D721Med (cell line): ENCODE measurements at places on chromosomes 6 and 20.

DNA sequence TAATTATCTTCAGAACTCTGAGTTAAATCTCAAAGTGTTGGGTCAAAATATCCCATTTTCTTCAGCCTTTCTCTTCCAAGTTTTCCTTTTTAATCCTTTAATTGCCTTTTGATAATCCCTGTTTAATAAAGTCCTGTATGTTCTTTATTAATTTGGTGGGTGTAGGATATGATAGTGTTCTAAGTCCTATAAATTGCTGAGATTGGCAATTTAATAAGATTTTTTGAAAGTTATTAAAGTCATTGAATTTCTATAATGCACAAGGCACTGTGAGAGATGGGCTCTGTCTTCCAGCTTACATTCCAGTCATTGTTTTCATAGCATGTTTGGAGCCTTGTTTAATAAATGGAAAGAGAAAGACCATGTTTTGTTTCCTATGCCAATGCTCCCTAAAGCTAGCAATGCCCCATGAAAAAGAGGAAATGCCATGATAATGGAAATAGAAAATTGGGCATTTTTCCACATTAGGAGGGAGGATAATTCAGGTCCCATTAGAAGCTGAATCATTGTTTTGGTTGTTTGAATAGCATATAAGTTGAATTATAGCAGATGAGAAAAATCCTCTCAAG lies 404.8 kb downstream of the CD109 start:
- DNase-seq = no peak

- no peak for DNase-seq
Measured at GRCh38 chr20:31663838-31664695, 26.4 kb downstream of the COX4I2 start.

DNA sequence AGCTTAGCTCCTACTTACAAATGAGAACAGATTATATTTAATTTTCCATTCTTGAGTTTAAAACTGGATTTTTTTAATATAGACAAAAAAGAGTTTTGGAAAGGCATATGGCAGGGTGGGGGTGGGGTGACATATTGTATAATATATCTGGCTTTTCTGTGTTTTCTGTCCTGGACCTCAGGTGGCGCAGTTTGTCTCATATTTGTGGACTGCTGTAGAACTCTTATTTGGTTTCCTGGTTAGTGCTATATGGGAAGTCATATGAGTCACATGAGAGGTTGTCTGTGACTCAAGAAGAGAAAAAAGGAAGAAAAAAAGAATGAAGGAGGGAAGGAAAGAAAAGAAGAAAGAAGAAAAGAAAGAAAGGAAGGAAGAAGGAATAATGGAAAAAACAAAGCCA lies 131.8 kb downstream of the CLVS2 start:
- DNase-seq = no peak

DNA sequence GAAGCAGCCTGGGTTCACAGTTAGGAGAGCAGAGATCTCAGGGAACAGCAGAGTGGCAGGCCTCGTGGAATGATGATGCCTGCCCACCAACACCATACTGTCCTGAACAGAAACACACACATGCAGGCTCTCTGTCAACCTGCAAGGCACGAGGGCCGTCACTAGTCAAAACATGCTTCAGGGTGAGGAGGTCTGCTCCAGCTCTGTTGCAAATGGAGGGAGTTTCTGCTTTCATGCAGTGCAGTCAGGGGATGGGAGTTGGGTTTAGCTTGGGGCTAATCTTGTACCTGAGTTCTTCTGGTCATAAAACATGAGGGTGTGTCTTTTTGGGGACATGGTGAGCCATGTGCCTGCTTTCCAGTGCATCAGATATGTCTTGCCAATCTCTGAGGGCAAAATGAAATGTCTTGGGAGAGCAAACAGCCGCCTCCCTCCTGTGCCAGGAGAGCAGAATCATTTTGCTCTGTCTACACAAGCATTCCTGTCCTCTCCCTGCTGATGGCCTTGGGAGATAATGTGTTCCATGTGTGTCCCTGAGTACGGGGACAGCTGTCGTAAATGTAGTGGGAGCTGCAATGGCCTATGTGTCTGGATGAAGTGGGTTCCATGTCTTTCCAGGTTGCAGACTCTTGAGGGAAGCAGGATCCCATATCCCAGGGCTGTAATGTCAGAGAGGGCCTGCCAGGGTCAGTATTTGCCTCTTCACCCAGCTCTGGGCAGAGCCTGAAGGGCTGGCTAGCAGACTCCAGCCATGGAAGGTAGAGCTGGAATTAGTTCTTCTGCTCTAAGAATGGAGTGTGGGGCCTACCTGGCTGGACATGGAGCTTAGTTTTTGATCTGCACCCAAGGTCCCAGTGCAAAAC lies 40.6 kb downstream of the MAFB start:
- no peak for DNase-seq

GRCh38 chr6:82680192-82680591 lies 316.6 kb downstream of the TPBG start:
- DNase-seq = no peak

DNA sequence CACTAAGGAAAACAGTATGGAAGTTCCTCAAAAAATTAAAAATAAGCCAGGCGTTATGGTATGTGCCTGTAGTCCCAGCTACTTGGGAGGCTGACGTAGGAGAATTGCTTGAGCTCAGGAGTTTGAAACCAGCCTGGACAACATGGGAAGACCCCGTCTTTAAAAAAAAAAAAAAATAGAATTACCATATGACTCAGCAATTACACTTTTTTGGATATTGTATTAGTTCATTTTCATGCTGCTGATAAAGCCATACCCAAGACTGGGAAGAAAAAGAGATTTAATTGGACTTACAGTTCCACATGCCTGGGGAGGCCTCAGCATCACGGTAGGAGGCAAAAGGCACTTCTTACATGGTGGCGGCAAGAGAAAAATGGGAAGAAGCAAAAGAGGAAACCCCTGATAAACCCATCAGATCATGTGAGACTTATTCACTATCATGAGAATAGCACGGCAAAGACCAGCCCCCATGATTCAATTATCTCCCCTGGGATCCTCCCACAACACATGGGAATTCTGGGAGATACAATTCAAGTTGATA lies 10.8 kb upstream of the SMIM29 start:
- no peak for DNase-seq
